ENCODE measurements at places on chromosomes 7 and 10.

GRCh38 chr7:12709726-12710502 is 22.5 kb downstream of the ARL4A start:
- H3K27me3 ChIP-seq, result no peaks in the 10 kb centered on the region
- H3K27ac ChIP-seq, result no peak overlapping the region
- H3K36me3 ChIP-seq, result no peaks in the 10 kb centered on the region
- no peak overlapping the region for H3K4me3 ChIP-seq
- no peaks in the 10 kb centered on the region for H3K4me1 ChIP-seq

DNA sequence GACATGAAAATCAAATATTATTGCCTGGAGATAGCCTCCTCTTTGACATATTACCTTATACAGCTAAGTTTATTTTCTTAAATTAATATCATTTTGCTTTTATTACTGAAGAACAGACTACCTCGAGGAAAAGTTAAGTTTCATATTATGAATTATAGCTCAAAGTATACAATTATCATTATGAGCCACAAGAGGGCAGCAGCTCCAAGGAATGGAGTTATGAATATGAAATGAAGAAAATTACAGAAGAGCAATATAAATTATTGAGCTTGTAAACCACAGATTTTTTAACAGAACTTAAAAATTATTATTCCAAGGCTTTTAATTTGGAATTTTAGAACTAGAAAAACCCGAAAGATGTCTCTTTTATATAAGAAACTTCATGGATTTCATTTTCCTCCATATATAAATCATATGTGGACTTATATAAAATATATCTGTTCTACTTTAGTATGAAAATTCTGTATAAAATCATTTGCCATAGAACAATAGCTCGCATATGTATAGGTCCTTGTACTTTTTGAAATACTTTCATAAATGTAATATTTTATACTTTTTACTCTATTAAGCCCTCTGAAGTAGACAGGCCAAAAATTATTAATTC is 40.1 kb downstream of the IQUB start:
- DNase-seq, result no peak
- H3K36me3 ChIP-seq, result no peaks in the 10 kb centered on the region
- H3K4me3 ChIP-seq, result no peak overlapping the region
- peaks cover 1% of the 10 kb centered on the region for H3K27me3 ChIP-seq
- no peak overlapping the region for H3K27ac ChIP-seq

DNA sequence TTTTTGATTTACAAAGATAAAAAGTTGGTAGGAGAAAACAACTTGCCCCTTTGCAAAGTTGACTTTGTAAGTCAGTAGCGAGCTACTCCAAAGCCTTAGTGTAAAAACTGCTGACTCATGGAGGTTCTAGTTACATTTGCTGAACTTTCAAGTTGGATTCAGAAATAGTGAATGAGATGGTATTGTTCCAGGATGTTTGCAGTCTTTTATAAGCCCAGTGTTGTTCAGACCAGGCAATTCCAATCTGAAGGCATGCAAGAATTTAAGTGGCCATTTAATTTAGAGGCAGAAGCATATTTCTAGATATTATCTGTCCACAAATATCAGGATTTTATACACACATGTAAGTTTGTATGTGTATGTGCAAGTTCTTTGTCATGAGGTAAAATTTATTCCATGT is 21.6 kb downstream of the TES start:
- H3K27me3 ChIP-seq, result no peaks in the 10 kb centered on the region
- no peak overlapping the region for H3K27ac ChIP-seq

DNA sequence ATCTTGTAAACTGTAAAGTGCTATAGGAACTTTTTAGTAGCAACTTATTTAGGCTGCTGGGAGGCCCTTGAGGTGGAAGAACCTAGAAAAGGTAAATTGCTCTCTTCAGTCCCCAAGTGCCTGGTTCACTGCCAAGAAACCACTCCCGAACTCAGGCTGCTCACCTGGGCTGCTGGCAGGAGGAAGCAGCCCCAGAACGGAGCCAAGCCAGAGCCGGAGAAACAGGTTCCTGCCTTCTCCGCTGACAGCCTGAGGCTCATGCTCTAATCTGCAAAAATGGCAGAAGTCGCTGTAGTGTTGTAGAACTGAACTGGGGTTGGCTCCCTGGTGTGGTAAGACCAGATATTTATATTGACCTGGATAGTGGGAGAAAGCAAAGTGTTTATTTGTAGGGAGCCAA is 136.0 kb downstream of the CUL2 start:
- H3K27ac ChIP-seq, result no peak overlapping the region
- DNase-seq, result no peak
- H3K4me3 ChIP-seq, result no peak overlapping the region
- no peaks in the 10 kb centered on the region for H3K36me3 ChIP-seq

DNA sequence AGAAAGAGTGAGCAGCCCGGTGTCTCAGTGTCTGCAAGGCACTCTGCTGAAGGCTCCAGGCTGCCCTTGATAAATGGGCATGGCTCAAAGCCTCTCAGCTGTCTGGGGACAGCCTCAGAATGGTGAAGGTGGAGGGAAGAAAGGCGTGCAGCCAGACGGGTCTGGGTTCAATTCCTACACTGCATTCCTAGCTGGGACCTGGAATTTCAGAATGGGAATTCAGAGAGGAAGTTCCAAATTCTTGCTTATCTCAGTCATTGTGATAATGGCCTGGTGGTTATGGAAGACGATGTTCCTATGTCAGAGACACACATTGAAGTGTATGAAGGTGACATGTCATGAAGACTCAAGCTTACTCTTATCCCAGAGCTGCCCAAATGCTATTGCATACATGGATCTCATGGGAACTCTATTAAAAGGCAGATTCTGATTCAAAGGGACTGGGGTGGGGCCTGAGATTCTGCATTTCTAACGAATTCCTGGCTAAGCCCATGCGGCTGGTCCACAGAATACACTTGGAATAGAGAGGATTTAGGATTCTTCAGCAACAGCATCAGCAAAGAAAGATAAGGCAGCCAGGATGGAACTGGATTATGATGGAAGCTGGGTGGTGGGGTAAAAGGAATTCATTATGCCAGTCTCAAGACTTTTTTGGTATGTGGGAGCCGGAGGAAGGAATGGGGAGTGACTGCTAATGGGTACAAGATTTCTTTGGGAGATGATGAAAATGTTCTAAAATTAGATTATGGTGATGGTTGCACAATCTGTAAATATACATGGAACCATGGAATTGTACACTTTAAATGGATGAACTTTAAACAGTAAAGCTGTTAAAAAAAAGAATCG is 82.6 kb upstream of the ZMIZ1 start:
- H3K36me3 ChIP-seq, result no peaks in the 10 kb centered on the region
- peaks cover 10% of the 10 kb centered on the region for H3K4me1 ChIP-seq
- no peak overlapping the region for H3K4me3 ChIP-seq
- no peak overlapping the region for H3K27ac ChIP-seq
- DNase-seq, result no peak
- peaks cover 9% of the 10 kb centered on the region for H3K27me3 ChIP-seq

DNA sequence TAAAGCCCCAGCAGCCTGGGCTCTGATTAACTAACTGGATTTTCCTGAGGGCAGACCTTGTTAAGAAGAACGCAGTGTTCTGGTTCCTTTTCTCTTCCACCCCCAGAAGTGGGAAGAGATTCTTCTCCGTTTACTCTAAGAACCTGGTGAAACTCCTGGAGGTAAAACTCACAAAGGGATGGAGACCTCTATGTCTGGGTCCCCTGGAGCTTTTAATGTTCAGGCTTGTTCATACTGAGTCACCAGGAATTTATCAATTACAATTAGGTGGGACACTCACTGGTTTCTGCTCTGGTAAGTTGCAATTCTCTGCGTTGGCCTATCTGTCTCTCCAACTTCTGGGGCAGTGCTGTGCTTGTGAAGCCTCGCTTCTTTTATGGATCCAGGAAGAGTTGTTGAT is 73.3 kb upstream of the CACNB2 start:
- no peak for DNase-seq
- no peak overlapping the region for H3K27ac ChIP-seq
- no peak overlapping the region for H3K4me3 ChIP-seq
- no peaks in the 10 kb centered on the region for H3K27me3 ChIP-seq
- H3K36me3 ChIP-seq, result no peaks in the 10 kb centered on the region

DNA sequence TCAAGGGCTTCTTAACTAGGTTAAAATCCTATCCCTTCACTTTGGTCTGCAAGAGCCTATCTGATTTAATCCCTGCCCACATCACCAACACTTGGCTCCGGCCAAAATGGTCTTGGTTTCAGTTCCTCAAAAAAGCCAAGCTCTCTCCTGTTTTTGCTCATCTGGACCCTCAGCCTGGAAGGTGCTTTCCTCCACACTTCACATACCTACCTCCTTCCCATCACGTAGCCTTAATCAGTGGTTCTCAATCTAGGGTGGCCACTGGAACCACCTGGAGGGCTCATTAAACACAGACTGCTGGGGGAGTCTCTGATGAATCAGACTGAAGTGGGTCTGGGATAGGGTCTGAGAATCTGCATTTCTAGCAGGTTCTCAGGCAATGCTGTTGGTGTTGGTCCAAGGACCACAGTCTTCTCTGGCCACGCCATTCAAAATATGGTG is 227.0 kb upstream of the AOAH start:
- no peaks in the 10 kb centered on the region for H3K27me3 ChIP-seq
- no peak for DNase-seq
- no peak overlapping the region for H3K4me3 ChIP-seq
- no peaks in the 10 kb centered on the region for H3K4me1 ChIP-seq
- peaks cover 70% of the 10 kb centered on the region for H3K36me3 ChIP-seq

- peaks cover 2% of the 10 kb centered on the region for H3K4me1 ChIP-seq
- no peak for DNase-seq
- H3K4me3 ChIP-seq, result no peak overlapping the region
- H3K36me3 ChIP-seq, result no peaks in the 10 kb centered on the region
- H3K27ac ChIP-seq, result no peak overlapping the region
These were observed 235.1 kb upstream of the CELF2 start for GRCh38 chr10:10782603-10783002.

DNA sequence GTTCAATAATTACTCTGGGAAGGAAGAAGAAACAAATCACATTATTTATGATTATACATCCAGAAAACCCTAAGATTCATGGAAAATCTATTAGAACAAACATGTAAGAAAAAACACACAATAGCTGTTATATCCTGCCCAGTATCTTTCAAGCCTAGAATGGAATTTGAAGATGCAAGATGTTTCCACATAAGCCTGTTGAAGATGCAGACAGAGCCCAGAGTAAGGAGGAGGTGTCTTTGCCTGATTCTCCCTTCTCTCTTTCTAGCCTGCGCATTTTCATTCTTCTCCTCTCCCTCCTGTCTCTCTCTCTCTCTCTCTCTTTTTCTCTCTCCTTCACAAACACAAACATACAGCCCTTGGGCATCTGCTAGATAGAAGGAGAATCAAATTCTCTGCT is 170.1 kb upstream of the INHBA start:
- no peak overlapping the region for H3K27ac ChIP-seq
- peaks cover 69% of the 10 kb centered on the region for H3K4me1 ChIP-seq

DNA sequence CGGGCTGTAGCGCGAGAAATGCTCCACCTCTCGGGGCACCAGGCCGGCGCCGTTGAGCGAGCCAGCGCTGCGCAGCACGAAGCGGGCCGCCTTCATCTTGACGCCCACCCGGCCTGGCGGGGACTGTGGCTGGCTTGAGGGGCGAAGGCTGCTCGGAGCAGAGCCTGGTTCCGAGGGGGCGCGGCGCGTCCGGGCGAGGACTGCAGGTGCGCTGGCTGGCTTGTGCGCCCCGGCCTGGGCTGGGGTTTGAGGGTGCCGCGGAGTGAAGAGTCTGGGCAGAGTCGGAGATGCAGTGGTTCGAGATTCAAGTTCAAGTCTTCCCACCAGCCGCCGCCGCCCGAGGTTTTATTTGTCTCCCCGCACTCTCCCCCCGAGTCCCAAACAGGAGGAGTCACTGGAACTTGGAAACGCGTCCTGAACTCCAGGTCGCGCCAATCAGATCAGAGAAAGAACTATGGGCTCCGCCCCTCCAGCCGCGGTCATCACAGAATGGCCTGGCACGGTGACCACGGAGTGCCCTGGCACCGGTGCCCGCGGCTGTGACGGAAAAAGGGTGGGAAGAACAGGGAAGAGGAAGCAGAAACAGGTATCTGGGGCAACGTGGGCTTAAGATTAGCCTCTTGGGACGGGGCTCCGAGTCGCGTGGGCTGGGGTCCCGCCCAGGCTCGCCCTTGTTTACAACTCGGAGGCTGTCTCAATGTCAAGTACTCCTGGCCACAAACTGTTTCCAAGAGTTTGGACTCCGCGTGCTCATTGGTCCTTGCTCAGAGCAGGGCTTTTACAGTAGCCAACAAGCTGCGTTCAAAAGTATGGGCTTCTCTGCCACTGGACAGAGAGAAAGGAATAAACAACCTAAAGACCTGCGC is at the start of gene PDK4:
Gene PDK4 (minus strand): TSS at position 319 of the 866 bp plus-strand sequence. CDS start 223 bp downstream, at position 96.
- H3K27ac ChIP-seq, result no peak within 1 kb of the TSS
- H3K36me3 ChIP-seq, result no peaks in the 10 kb centered on the region
- no peaks in the 10 kb centered on the region for H3K4me1 ChIP-seq
- DNase-seq, result no peak
- H3K27me3 ChIP-seq, result peaks cover 24% of the 10 kb centered on the region

DNA sequence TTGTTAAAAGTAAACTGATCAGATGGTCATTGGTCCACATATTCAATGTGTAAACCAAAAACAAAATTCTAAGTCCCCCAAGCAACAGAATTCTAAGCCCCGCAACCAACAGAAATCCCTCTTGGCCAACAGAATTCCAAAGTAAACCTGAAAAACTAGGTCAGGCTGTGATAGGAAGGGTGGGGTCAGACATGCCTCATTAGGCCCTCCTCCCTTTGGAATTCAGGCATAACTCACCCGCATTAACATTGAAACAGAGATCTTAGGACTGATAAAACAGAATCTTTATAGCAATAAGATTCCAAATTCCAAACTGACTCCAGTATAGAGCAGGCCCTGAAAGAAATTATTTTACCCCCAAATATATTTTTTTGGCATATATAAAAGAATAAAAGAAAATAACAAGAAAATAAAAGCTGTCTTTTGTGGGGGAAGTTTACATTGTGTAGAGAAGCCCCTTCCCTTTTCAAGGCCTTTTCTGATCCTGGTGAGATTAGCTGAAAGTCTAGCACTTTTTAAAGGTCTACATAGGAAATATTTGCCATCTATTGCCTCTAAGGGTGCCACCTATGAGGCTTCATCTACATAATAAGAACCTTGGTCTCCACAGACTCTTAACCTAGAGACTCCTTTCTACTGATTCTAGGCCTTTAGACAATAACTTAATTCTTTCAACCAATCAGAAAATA is 30.5 kb downstream of the GNAT3 start:
- no peaks in the 10 kb centered on the region for H3K27me3 ChIP-seq
- H3K27ac ChIP-seq, result no peak overlapping the region
- DNase-seq, result no peak
- H3K4me1 ChIP-seq, result no peaks in the 10 kb centered on the region

GRCh38 chr7:134963036-134963435 is 23.3 kb upstream of the AGBL3 start:
- H3K27ac ChIP-seq, result no peak overlapping the region
- no peak overlapping the region for H3K4me3 ChIP-seq
- DNase-seq, result no peak
- H3K4me1 ChIP-seq, result peaks cover 1% of the 10 kb centered on the region

DNA sequence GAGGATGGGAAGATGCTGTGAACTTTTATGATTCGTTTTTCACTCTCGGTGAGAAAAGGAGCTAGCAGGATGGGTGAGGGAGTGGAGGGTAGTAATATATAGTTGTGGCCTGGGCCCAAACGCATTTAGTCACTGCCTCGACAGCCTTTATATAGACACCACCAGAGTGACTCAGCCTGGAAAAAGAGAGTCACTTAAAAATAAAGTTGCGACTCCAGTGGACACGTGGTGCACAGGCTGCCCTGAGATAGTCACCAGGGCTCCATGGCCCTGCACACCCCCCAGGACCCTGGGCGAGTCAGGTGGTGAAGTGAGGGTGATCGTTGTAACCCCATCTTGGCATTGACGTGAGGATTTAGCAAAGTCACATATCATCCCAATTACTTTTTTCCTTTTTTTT is 106.7 kb downstream of the CUX1 start:
- no peak for DNase-seq
- H3K27ac ChIP-seq, result no peak overlapping the region
- H3K36me3 ChIP-seq, result no peaks in the 10 kb centered on the region
- H3K4me3 ChIP-seq, result no peak overlapping the region
- H3K27me3 ChIP-seq, result no peaks in the 10 kb centered on the region

Data from activated T-helper 2 cell treated with anti-CD3 and anti-CD28 coated beads, Interferon-gamma antibody, Interleukin-2, Interleukin-4, amounts not matched to agents 10 μg/mL and 5 μg/mL and 100 μg/mL, durations not matched to agents 14 hours and 24 hours and 36 hours (primary cell).